ENCODE measurements at places on chromosomes 4 and X.

DNA sequence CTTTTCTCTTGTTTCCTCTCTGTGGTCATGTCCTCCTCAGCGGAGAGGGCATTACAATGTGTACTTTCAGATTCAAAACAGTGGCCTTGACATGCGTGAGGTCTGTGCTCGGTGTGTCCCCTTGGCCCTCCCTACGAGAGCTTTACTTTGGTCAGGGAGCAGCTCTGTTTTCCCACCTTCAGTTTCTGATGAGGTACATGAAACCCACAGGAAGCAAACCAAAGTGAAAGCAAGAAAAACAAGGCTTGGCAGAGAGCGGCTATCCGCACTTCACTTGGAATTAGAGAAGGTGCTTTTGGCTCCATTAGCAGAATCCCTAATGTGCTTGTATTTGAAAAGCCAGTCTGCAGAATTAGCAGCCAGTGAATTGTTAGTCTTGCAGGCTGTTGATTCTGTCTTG is 19.5 kb upstream of the BOD1L1 start:
- no peak for ATAC-seq

- no peak for ATAC-seq
These were observed 92.9 kb upstream of the WDR44 start for GRCh38 chrX:118252967-118253366.

- ATAC-seq: no peak
These were observed 667.7 kb upstream of the SLIT2 start for GRCh38 chr4:19583827-19584569.

- ATAC-seq: no peak
These were observed 45.0 kb downstream of the APBB2 start for GRCh38 chr4:41169256-41169800.

DNA sequence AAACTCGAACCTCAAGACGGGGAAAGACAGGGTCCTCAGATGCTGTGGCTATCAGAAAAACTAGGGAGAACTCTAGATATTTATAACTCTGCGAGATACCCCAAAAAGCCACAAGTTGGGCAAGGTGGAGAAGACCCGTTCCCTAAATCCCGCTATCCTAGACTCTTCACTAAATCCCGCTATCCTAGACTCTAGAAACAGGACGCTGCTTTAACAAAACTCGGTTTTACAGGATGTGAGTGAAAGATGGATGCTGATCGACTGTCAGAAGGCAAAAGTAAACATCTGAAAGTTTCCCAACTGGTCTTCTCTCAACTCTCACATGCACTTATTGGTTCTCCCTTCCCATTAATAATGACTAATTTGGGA is 270 bp downstream of the DNAAF6 start:
- ATAC-seq: no peak

- no peak for ATAC-seq
These were observed 167.8 kb downstream of the PACRGL start for GRCh38 chr4:20868108-20868507.
